GOT3 (cell line): ENCODE measurements at places on chromosomes 4 and X.

- no peak for DNase-seq
Measured at GRCh38 chrX:53249408-53250042, 24.5 kb upstream of the KDM5C start.

DNA sequence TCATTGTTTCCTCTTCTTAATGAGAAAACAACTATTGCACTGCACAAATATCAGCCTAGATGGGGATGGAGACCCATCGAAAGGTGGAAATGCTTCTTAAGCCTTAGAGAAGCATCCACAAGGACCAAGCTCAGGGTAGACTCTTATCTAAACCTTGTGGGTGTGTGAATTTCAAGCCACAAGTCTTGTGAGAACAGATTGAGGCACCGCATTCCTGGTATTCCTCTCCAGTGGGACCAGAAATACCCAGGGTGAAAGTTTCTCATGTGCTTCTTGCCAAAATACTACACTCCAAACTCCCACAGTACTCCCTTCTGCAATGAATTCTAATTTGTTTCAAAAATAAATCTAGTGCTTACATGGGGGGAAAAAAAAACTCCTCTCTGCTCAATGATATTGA, 375.6 kb downstream of the PDGFC start:
- no peak for DNase-seq

DNA sequence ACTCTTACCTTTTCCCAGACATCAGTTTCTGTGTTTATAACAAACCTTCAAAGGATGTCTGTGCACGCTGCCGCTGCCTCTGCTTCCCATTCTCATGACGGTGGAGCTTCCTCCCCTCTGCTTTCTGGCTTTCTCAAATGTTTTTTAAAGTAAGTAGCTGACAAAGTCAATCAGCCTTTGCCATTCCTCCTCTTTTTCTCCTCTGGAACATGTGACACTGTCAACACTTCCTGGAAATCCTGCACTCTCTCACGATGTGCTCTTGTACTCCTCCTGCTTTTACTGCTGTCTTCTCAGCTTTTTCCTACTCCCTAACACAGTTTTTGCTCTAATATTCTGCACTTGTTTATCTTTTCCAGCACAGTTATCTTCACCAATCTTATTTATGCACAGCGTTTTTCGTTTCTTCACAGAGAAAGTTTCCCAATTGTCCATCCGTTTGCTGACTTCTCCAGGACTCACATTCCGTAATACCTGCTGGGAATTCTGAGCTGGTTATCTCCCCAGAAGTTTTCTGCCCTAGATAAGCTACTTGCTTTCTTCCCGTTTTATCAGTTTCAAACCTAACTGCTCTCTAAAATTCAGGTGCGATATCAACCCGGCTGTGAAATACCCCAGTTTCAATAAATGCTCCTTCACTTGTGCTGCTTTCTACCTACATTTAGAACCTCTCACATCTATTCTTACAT, 465.6 kb upstream of the AGA start:
- no peak for DNase-seq

GRCh38 chr4:138014590-138015288, 227.4 kb downstream of the SLC7A11 start:
- DNase-seq = no peak

- no peak for DNase-seq
Measured at GRCh38 chr4:32560306-32560705, 1840.1 kb downstream of the PCDH7 start.

GRCh38 chr4:130368668-130369067, 1272.7 kb downstream of the C4orf33 start:
- no peak for DNase-seq

DNA sequence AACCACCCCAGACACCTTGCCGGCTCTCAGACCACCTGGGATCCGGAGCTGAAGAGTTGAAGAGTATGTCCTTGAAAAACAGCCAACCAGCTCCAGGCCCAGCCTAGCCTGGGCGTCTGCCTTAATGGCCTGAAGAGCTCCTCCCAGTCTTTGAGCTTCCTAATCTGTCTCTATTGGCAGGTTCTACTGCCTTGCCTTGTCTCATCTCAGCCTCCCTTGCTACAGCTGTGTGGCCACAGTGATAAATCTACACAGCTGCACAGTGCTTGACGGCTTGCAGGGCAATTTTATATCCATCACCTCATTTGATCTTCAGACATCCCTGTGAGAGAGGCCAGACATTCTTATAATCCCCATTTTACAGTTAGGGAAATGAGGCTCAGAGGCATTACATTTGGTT, 19.9 kb downstream of the AWAT2 start:
- no peak for DNase-seq

GRCh38 chr4:113243312-113243711, 193.9 kb downstream of the ANK2 start:
- no peak for DNase-seq

- DNase-seq = no peak
Measured at GRCh38 chr4:133161570-133162295, 12.6 kb downstream of the PCDH10 start.

DNA sequence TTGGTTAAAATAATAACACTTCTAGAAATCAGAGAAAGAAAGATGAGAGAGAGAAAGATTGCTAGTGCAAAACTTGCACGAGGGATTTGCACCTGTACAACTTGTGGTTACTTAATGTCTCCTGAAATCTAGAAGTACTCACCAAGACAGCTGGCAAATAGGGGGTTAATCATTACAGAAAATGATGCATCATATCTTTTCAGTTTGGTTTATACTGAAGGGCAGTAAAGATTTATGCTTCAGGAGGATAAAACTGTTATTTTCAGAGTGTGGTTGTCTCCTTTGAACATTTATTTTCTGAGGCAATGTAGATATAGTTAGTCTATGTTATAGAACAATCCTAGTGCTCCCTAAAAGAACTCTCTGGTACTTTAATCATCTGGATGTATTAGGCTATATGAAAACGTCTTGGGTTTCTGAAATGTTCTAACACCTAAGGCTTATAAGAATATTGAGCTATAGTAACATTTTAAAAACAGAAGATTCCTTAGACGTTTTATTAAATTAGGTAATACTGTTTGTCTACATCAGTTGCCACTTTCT, 13.3 kb downstream of the ATOH1 start:
- DNase-seq = no peak

GRCh38 chr4:121484633-121485032, 103.8 kb upstream of the QRFPR start:
- no peak for DNase-seq

DNA sequence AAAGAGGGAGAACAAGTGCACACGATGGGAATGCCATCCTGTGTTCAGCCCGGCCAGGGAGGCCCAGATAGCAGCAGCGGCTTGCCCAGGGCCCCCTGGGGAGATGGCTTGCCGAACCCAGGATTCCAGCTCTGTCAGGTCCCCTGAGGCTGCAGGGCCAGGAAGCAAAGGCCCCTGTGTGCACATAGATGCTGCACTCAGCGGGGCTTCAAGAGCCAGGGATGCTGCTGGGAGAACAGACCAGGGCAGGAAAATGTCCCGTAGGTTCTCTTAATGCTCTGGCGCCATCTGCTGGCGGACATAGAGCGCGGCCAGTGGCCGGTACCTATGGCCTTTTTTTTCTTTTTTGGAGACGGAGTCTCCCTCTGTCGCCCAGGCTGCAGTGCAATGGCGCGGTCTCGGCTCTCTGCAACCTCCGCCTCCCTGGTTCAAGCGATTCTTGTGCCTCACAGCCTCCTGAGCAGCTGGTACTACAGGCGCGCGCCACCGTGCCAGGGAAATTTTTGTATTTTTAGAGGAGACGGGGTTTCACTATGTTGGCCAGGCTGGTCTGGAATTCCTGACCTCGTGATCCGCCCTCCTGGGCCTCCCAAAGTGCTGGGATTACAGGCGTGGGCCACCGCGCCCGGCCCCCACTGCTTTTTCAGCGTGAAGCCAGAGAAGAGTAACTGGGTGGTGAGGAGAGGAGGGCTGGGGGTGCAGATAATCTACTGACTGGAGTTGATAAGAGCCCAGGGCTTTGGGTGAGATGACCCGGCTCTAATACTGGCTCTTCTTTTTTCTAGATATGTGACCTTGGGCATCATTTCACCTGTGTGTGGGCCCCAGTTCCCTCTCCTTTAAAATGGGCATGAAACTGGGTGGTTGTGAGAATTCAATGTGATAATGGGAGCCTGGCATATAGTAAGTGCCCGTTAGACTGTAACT, 22.5 kb downstream of the MED28 start:
- DNase-seq = peak; percentile 9

DNA sequence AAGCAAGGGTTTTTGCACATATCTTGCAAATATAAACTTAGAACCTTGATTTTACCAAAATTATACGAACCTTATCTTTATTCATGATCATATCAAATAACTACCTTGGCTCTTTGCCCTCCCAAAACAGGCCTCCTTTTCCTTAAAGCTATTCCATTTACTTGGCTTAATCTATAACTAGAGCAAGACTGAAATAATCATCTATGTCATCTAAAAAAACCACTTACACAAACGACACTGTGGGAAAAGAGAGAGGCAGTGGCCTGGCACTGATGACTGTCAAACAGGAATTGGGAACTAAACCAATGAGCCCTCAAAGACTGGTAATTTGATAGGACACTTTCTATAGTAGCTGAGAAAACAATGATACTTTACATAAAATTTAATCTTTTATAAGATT, 11.7 kb upstream of the PTPN13 start:
- no peak for DNase-seq

GRCh38 chrX:22730542-22730941, 269.2 kb upstream of the DDX53 start:
- DNase-seq = no peak

GRCh38 chr4:173301518-173302201, 32.5 kb downstream of the HMGB2 start:
- DNase-seq = no peak

DNA sequence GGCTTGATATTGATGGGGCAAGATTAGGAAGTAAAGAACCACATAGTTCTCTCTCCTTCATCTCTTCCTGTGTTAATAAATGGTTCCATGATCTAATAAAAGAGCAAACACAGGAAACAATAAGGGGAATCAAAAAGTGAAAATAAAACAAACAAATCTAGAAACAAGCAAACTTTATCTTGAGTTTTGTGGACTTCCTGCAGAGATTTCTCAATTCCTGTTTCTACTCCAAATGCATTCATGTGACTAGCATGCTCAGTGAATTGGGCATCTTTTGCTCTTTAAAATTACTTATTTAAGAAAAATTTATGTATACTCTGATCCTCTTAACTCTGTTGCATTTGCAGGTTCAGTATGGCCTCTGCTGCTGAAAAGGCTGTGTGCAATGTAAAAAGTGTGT, 682.0 kb downstream of the KCTD8 start:
- no peak for DNase-seq

GRCh38 chr4:184384810-184385557, 89.4 kb downstream of the IRF2 start:
- no peak for DNase-seq

- no peak for DNase-seq
Measured at GRCh38 chr4:164824581-164824980, 52.4 kb upstream of the APELA start.

DNA sequence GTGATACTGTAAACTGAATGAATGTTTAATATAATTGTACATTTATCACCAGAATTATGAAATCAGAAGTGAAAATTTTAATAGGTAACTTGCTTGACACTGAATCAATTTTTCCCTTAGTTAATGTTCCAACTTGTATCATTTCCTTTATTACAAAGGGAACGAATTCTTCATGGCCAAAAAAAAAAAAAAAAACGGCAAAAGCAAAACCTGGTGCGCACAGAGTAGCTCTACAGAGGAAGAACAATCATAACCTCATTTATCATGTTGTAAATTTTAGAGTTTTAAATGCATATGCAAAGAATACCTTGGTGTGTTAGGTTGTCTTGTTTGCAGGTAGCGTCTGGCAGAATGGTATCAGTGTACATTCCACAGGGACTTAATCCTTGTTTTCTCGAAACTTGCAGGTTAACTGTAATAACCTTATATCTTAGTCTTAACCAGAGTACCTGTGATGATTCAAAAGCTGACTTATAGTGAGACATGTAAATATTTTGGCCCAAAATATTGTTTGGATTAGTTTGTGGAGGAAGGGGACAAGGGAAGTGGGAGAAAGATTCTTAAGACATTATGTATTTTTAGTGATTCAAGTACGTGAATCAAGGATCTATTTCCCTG, 70.0 kb downstream of the NPNT start:
- DNase-seq = no peak

DNA sequence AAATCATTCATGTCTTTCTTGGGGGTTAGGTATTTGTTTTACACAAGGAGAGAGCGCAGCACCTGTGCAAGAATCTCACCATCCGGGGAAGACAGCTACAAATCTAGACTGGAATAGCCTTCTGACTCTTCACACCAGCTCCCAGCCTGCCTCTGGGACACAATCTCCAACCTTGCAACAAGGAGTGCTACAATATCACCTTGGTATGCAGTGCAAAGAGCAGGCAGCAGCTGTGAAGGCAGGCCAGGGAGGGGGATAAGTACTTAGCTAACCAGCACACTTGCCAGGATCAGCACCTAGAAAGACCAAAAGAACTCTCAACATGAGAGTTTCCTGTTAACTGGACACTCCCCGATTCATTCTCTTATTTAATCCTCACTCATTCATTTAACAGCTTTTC, 235.3 kb downstream of the AR start:
- DNase-seq = no peak

- no peak for DNase-seq
Measured at GRCh38 chrX:110944311-110944750, 148.7 kb upstream of the CHRDL1 start.

- DNase-seq = no peak
Measured at GRCh38 chr4:107478327-107478980, 241.6 kb downstream of the PAPSS1 start.

DNA sequence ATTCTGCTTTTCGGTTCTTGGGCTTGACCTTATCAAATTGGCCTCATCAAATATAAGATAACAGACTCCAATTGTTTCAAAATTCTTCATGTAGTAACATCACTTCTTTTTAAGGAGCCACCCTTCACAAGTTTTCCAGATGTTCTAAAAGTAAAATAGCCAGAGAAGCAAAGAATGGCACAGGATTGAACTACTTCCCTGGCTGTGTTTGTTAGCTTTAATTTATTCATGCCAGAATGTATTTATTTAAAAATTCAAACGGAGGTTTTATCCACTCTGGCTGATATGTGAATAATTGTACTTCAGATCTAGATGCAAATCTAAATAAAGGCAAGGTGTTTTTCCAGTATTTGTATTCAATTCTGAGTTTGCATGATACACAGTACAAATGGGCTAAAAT, 581.3 kb upstream of the TENM3 start:
- no peak for DNase-seq

DNA sequence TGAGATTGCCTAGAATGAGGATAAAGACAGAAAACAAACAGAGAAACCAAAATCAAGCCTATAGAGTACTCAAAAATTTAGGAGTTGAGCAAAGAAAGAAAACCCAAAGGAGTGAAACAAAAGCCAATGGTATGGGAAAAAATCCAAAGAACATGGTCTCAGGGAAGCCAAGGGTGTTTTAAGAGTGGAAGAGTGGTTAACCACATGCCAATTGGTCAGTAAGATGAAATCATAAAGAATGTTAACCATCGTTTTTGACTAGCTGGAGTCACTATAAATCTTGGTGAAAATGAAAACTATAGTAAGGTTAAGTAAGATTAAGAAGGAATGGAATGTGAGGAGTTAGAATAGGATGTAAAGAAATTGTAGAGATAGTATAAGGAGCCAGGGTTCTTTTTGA, 64.7 kb upstream of the RPL34 start:
- DNase-seq = no peak
